ENCODE measurements at places on chromosomes 4 and X.
A peak's percentile ranks its signal among the peaks of the same experiment; 100 is the strongest.

DNA sequence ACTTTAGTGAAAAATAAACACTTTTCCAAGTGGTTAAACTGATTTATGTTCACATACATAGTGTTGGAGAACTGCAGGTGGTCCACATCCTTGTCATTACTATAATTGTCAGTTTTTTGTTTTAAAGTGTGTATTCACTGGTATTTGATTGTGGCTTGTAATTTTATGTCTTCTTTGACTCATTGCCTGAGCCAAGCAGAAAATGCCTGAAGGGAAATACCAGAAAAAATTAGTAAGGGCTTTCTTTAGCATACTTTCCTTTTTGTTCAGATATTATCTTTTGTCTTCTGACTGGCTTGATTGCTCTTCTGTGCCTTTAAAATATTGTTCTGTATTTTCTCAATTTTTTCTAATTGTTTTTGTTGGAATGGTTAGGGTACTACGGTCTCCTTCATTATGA, 981.3 kb downstream of the C4orf33 start:
- no peak for DNase-seq

- no peak for DNase-seq
Observed at GRCh38 chr4:70651864-70652506, 14.3 kb downstream of the JCHAIN start.

DNA sequence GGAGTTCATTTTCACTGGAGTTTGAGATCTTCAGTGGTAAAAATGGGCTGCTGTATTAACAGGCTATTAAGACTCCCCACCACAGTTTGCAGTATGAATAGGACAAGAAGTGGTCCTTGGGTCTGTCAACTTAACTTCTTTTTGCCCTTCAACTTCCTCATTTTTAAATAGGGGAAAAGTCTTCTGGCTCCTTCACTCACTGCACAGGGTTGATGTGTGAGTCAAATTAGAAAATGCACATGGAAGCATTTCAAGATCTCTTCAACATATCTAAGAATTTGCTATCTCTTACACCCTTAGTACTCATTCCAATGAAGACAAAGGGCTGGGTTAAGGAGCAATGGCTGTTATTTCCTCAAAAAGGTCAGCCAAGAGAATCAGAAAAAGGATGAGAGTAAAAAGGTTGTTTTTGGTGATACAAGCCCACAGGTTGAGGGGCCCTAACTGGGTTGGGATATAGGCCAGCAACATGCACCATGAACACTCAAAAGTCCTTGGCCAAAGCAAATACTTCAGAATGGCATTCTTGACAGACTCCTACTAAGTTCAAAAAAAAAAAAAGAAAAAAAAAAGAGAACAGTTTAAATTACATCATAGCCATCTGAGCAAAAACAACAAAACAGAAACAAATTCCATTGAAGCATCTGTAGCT, 13.4 kb downstream of the PDE5A start:
- DNase-seq = no peak

GRCh38 chrX:45261005-45261404, 60.3 kb upstream of the DIPK2B start:
- no peak for DNase-seq

- DNase-seq = no peak
Observed at GRCh38 chr4:112379306-112379705, 82.1 kb downstream of the ALPK1 start.

GRCh38 chr4:123997776-123998449, 601.3 kb downstream of the SPRY1 start:
- DNase-seq = no peak

GRCh38 chr4:6732441-6733357, 16.7 kb downstream of the BLOC1S4 start:
- DNase-seq = no peak

DNA sequence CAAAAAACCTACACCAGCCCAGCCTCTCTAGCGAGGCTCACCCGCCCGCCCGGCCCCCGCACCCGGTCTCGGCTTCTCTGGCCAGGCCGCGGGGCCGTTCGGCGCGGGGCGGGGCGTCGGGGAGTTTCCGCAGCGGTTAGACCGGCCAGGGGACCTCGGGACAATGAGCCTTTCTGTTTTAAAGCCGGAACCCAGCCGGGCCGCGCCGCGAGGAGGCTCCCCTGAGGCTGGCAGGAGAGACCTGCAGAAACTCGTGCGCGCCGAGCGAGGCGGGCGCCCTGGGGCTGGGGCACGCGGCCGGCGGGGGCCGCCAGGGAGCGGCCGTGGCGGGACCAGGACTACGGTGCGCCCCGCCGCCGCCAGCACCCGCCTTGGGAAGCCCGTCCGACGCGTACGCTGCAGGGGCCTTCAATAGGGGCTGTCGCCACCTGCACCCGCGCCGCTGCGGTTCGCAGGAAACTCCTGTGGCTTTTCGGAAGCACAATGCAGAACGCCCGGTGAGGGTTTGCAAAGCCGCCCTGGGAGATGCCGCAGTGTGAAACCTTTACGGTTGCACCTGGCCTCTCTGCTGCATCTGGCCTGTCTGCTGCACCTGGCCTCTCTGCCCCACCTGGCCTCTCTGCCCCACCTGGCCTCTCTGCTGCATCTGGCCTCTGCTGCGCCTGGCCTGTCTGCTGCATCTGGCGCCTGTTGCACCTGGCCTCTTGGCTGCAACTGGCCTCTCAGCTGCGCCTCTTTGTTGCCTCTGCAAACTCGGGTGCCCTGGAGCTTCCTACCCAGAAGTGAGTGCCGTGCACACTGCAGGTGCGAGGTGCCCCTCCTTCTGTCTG, 63.9 kb downstream of the TRAPPC11 start:
- DNase-seq = peak; percentile 60

DNA sequence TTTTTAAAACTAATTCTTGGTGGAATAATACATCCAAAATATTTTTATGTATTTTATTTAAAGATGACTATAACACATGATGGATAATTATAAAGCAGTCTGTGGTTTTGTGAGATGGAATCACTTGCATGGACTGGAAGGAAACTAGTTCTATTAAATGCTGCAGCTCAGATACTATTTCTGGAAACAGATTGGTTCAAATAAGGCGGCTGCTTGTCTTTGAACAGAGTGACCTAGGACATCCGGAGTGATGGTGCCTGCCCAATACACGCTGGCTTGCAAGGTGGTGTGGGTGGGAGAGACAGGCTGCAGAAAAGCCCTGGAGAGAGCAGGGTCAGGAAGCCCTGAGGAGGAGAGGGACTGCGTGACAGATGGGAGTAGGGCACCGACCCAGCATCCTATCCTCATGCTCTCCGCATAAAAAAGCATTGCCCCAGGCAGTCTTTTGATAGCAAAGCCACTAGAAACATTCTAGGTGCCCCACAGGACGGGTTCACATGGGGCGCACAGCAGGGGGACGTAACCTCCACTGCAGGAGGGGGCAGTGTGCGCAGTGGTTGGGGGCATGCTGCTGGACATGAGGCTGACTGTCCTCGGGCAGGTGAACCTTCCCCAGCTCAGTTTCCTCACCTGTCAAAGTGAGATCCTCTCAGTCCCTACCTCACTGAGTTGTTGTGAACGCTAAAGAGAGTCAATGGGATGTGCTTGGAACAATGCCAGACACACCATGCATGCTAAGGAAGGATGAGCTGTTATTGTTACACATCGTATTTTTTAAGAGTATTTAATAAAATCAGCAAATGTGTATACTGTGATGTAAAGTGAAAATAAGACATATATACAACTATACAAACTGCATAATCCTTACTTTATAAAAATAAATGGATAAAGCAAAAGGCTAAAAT, 71.3 kb downstream of the EVC2 start:
- no peak for DNase-seq

GRCh38 chr4:176964116-176964691, 171.5 kb upstream of the VEGFC start:
- peak; percentile 8 for DNase-seq

GRCh38 chrX:105109936-105110335, 110.6 kb downstream of the TEX13A start:
- DNase-seq = no peak

DNA sequence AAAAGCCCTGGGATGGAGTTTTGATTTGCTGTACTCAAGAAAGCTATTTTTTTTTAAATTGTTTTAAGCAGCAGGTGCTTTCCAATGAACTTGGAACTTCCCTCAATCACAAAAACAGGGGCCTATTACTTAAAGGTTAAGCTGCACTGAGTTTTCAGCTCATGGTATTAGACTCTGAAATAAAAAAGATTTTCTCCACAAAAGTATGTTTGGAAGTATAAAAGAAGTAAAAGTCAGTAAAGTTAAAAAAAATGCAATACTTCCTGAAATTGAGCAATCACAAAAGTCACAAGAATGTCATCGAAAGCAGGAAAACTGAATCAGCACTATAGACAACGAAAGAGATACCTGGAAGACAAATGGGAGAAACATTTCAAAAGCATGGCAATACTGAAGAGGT, 38.9 kb upstream of the PLAC8 start:
- no peak for DNase-seq

GRCh38 chrX:13033193-13033592, 11.2 kb downstream of the FAM9C start:
- no peak for DNase-seq

GRCh38 chrX:53163436-53163835, 61.6 kb downstream of the KDM5C start:
- DNase-seq = no peak

GRCh38 chr4:150224896-150225591, 146.8 kb downstream of the DCLK2 start:
- DNase-seq = no peak

DNA sequence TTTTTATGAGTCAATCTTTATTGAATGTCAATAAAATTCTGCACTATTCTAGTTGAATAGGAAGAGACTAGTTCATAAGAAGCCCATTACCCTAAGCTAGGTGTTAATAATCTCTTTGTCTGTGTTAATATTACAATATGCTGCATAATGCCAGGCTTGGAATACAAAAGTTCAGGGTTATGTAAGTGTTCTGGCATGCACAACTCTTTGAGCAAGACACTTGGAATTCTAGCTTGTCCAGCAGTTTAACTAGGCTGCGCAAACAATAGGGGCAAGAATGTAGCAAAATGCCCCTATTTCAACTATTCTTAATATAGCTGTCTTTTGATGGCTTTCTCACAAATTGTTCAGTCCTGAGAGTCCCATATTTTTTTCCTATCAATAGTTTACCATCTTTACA, 31.3 kb upstream of the ETNPPL start:
- no peak for DNase-seq

DNA sequence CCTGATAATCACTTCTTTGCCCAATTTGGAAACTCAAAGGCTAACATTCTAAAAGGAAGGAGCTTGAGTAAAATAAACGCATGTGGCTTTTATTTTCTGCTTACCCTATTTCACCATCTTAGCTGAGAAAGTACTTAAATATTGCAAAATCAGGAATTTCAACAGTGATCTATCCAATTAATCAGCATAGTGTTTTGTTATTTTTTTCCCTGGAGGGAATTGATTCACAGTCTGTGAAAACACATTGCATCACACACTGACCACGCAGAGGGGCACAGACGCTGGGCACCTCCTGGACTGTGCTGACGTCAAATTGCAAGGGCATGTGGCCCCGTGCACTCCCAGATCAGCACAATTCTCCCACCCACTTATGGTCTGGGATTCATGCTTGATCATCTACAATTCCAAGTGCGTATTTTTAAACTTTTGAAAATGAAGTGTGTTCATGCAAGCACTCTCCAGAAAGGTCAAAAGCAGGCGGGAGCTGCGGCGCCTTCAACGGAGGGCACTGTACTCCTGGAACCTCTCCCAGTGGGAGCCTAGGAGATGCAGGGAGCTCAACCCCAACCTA, 320.6 kb upstream of the PPARGC1A start:
- DNase-seq = no peak

GRCh38 chr4:158819942-158820786, 51.3 kb downstream of the FNIP2 start:
- no peak for DNase-seq

GRCh38 chrX:119223783-119224182, 12.3 kb upstream of the PGRMC1 start:
- no peak for DNase-seq

GRCh38 chr4:161629694-161630441, 533.9 kb downstream of the FSTL5 start:
- no peak for DNase-seq

DNA sequence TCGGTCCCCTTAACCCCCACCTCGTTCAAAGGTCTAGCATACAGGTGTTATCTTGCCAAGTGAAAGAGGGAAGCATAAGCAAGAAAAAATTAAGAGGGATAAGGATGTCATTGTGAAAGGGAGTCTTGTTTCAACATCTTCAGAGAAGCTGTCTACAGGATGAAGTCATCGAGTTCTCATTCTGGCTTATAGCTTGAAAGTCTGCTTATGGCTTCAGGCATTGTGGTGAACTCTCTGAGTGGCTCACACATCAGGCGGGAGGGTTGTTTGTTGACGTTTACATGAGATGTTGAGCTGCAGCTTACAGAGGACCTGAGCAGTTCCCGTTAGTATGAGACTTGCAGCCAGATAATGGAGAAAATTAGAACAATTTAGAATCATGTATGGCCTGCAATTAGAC, 16.6 kb downstream of the MAGEA9B start:
- DNase-seq = no peak

GRCh38 chr4:168630445-168631187, 133.8 kb downstream of the PALLD start:
- DNase-seq = no peak

DNA sequence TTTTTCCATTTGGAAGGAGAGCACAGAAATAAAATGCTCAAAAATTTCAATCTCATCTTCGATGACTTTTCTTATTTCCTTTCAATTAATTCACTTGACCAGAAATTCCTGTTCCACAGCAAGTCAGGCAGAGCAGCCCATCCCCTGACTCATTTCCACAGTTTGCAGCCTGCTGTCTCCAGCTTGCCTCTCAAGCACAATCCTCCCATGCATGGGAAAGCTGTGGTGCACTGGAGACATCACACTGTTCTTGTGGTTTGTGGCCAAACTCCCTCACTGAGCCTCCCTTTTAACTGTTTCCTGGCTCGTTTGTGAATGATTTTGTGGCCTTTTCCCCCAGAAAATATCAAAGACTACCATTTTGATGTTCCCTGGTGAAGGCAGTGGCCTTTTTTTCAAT, 114.0 kb upstream of the ENPEP start:
- no peak for DNase-seq

DNA sequence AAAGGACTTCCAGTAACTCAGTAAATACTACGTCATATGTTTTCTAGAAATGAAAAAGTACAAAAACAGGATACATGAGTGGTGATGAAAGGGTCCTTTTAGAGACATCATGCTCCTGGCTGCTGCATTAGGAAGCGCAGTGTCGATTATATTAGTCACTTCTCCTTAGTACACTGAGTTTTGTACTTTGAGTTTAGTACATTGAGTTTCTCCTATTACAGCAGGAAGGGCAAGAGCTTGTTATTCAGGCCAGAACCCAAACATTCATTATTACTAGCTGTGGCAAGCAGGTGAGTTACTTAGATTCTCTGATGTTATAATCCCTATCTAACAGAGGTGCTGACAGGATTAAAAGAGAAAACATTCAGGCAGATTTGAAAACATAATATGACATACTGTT, 21.3 kb downstream of the RPGR start:
- DNase-seq = no peak

DNA sequence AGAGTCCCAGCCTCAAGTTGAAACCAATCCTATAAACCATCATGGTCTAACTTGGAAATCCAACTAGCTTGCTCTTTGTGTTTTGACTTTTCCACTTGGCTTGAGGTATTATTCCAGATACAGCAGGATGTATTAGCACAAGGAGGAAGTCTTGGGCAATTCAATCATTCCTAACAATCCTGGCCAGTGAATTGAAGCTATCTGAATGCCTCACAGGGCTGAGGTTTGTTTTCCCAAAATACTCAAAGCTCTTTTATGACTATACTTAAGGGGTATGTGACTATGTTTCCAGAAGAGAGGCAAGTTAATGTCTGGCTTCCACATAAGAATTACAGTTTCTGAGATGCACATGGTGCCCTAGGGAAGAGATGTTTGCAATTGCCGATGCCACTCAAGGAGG, 66.8 kb upstream of the SH3RF1 start:
- DNase-seq = no peak

GRCh38 chr4:146346276-146346675, 131.9 kb downstream of the REELD1 start:
- no peak for DNase-seq
